NCI-H1417 treated with DMSO at 0.1 percent for 48 hours (cell line): ENCODE measurements at places on chromosomes 7 and 10.

GRCh38 chr10:115976342-115976741 lies 296.7 kb downstream of the GFRA1 start:
- DNase-seq, result no peak

GRCh38 chr10:72503241-72503640 lies 122.6 kb downstream of the MICU1 start:
- DNase-seq, result no peak

DNA sequence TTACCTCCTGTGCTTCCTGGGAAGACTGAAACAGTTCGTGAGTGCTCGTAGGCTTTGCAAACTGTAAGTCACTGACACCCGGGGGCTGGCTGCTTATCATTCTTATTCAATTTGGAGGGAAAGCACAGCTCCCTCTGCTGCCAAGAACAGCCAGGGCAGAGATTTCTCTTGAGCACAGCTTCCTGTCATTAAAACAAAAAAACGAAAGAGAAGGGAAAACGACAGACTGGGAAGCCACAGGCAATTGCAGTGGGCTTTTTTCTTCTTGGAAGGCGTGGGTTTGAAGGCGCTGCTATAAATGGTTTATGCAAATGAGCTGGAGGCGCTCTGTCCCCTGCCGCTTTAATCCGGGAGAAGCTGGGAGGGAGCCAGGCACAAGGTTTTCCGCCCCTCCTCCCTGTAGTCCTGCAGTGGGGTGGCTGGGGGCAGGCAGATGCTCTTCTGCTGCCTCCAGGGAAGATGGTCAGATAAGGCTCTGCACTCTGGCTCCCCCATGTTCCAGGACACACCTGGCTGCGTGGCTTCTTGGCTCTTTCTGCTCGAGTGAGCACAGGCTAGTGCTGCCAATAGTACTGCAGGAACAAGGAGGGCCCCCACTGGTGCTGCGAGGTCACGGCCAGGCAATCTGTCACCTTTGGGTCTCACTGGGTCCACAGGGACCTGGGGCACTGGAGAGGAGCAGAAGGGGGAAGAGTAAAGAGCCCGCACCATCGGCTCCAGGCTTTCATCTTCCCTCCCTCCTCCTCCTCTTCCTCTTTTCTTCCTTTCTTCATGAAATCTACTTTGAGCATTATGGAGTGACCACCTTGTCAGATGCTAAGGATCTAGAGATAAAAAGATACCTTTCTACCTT lies 49.5 kb downstream of the NEURL1 start:
- DNase-seq, result peak; percentile 12

- DNase-seq, result no peak
Observed at GRCh38 chr7:141053626-141054025, 20.2 kb upstream of the TMEM178B start.
